Keratinocyte (primary cell): ENCODE measurements at places on chromosomes 2 and 18.

DNA sequence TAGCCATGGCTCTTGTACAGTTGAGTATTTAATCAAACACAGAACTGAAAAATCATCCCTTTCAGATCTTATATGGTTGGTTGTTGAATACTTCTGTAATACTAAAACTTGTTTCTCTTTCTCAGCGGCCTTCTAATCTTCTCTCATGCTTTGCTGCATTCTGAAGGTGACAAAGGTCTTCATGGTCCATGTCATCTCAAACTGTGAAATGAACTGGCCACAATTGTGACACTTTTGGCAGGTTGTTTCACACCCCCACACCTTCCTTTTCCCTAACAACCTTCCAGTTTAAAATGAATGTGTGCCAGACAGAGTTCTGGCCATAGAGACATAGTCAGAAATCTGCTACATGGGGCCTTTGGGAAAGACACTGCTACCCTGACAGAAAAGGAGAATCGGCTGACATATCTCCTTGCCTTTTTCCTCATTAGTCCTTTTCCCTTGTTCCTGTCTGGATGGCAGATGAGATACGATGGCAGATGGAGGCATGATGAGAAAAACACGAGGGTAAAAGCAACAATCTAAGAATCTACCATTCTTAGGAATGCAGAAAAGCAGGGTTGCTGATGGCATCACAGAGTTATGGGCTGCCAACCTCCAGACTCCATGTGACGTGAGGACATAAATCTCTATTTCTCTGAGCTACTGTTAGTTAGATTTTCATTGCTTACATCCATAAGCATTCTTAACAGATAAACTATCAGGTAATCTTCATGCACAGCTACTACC lies 106.5 kb downstream of the PIGN start:
- no peaks in the 10 kb centered on the region for H3K36me3 ChIP-seq
- DNase-seq = no peak

GRCh38 chr2:181374781-181375675 lies 82.2 kb upstream of the ITGA4 start:
- no peak overlapping the region for H3K4me3 ChIP-seq
- no peaks in the 10 kb centered on the region for H3K36me3 ChIP-seq
- H3K27me3 ChIP-seq = peaks cover 5% of the 10 kb centered on the region
- H3K4me1 ChIP-seq = no peaks in the 10 kb centered on the region
- no peak overlapping the region for H3K27ac ChIP-seq

DNA sequence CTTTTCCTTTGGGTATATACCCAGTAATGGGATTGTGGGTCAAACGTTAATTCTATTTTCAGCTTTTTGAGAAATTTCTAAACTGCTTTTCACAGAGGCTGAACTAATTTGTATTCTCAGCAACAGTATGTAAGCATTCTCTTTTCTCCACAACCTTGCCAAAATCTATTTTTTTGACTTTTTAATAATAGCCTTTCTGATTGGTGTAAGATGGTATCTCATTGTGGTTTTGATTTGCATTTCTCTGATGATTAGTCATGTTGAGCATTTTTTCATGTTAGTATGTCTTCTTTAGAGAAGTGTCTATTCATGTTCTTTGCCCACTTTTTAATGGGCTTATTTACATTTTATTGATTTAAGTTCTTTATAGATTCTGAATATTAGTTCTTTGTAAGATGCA lies 145.5 kb downstream of the TRABD2A start:
- H3K4me3 ChIP-seq = no peak overlapping the region
- DNase-seq = no peak
- H3K27me3 ChIP-seq = peaks cover 5% of the 10 kb centered on the region
- H3K27ac ChIP-seq = no peak overlapping the region
- H3K4me1 ChIP-seq = no peaks in the 10 kb centered on the region

DNA sequence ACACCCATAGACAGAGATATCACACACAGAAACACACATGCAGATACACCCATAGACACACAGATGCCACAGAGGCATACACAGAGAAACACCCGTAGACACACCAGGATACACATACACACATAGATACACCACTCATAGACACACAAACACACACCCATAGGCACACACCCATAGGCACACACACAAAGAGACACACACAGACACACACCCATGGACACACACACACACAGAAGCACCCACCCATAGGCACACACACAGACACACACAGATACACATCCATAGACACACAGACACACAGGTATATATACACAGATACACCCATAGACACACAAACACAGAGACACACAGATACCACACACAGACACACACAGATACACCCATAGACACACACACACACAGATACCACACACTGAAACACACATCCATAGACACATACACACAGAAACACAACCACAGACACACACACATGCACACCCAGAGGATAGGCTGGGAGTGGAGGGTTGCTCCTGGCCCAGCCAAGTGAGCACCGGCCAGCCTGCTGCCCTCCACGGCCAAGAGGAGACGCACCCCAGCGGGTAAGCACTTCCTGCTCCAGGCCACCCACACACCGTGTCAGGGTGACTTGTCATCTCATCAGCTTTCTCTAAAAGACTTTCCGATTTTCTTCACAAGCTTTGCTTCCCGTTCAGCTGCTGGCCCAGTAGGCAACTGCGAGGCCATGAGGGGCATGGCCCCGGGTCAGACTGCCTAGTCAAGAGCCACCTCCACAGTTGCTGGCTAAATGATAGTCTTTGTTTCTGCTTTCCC lies 14.1 kb upstream of the CNNM3 start:
- peaks cover 3% of the 10 kb centered on the region for H3K36me3 ChIP-seq
- no peaks in the 10 kb centered on the region for H3K27me3 ChIP-seq
- no peaks in the 10 kb centered on the region for H3K4me1 ChIP-seq
- no peak for DNase-seq
- no peak overlapping the region for H3K4me3 ChIP-seq

DNA sequence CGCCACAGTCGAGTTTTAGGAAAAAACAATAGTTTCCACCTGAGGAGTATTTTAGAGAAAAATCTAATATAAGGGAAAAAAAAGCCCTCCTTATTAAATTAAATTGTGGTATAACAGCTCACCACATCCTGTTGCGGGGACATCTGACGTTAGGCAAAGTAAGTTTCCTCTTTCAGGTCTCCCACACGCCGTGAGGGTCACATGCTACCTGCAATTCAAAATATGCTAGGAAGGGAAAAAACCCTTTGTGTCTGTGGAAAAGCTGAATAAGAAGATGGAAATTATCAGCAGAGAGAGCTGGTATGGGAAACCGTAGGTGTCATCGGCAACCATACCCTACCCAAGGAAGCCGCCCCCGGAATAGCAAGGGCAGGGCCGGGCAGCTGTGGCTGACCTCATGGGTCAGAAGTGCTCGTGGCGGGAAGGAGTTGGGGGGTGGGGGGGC lies 128.0 kb downstream of the NFATC1 start:
- no peak overlapping the region for H3K4me3 ChIP-seq
- DNase-seq = no peak
- H3K4me1 ChIP-seq = no peaks in the 10 kb centered on the region
- H3K27me3 ChIP-seq = peaks cover 7% of the 10 kb centered on the region
- peaks cover 2% of the 10 kb centered on the region for H3K36me3 ChIP-seq

DNA sequence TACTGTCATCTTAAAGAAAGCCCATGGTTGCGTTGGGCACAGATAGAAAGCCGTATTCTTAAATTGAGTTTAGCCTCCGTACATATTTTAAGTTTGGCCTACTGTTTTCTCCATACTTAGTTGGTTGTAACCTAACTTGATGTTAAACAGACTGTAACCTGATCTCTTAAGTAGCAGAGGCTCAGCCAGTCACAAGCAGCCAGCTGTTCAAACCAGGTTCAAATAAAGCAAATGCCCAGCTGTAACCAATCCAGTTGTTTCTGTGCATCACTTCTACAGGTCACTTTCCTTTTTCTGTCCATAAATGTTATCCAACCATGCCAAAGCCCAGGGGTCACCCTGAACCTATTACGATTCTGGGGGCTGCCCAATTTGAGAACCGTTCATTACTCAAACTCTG lies 10.0 kb upstream of the THADA start:
- no peak overlapping the region for H3K4me3 ChIP-seq
- no peak overlapping the region for H3K27ac ChIP-seq
- H3K36me3 ChIP-seq = no peaks in the 10 kb centered on the region
- no peaks in the 10 kb centered on the region for H3K27me3 ChIP-seq
- no peaks in the 10 kb centered on the region for H3K4me1 ChIP-seq
- no peak for DNase-seq

GRCh38 chr2:215831296-215831913 lies 181.9 kb downstream of the MREG start:
- no peak for DNase-seq
- H3K27ac ChIP-seq = no peak overlapping the region
- H3K27me3 ChIP-seq = no peaks in the 10 kb centered on the region
- H3K4me3 ChIP-seq = no peak overlapping the region
- no peaks in the 10 kb centered on the region for H3K36me3 ChIP-seq
- peaks cover 5% of the 10 kb centered on the region for H3K4me1 ChIP-seq

GRCh38 chr18:11031966-11032365 lies 117.4 kb downstream of the PIEZO2 start:
- DNase-seq = no peak
- no peaks in the 10 kb centered on the region for H3K27me3 ChIP-seq
- H3K4me1 ChIP-seq = no peaks in the 10 kb centered on the region
- no peak overlapping the region for H3K4me3 ChIP-seq

DNA sequence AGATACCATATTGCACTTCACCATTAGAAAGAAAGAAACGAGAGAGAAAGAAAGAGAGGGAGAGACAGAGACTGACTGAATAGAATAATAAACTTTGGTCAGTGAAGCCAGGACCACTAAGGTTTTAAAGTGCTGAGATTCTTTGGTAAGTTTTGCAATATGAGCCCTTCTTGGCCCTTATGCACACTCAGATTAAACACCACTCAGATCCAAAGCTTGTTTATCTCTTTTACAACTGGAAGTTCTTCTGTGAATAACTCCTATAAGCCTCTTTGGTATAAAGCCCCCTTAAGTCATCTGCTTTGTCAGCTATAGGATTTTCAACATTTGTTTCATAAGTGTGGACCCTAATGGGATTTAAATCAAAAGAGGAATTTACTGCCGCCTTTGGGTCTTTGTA lies 40.8 kb downstream of the PID1 start:
- H3K4me3 ChIP-seq = no peak overlapping the region
- H3K27me3 ChIP-seq = no peaks in the 10 kb centered on the region
- H3K36me3 ChIP-seq = no peaks in the 10 kb centered on the region

DNA sequence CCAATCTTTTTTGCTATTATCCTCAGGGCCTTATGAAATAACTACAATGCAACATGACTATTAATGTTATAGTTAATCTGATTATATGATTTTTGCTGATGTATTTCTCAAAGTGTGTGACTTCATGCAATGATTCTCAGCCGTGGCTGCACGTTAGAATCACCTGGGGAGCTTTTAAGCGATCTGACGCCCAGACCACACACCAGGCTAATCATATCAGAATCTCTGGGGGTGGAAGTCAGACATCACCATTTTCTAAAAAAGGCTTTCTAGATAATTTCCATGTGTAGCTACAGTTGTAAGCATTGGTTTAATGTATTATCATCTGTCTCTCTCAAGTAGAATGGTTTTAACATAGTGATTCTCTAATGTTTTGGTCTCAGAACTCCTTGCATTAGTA lies 5.5 kb upstream of the QPCT start:
- DNase-seq = no peak
- H3K4me3 ChIP-seq = no peak overlapping the region
- H3K27ac ChIP-seq = no peak overlapping the region
- no peaks in the 10 kb centered on the region for H3K36me3 ChIP-seq
- no peaks in the 10 kb centered on the region for H3K27me3 ChIP-seq
- H3K4me1 ChIP-seq = peaks cover 5% of the 10 kb centered on the region

DNA sequence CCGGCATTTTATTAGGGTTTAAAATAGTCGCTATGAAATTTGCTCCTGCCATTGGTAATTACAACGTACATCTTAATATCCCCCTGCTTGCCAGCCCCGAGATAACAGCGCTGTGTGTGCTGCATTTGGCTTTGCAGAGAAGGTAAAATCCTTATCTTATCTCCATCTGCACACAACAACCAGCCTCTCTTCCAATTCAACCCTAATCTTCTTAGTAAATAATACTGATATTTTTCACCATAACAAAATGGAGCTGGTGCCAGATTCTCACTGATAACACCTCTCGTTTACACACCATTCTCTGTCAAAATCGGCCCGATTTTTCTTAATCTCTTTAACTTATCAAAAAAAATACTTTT lies 61.4 kb upstream of the SIX3 start:
- DNase-seq = no peak
- H3K27me3 ChIP-seq = peaks cover 16% of the 10 kb centered on the region
- no peaks in the 10 kb centered on the region for H3K4me1 ChIP-seq

DNA sequence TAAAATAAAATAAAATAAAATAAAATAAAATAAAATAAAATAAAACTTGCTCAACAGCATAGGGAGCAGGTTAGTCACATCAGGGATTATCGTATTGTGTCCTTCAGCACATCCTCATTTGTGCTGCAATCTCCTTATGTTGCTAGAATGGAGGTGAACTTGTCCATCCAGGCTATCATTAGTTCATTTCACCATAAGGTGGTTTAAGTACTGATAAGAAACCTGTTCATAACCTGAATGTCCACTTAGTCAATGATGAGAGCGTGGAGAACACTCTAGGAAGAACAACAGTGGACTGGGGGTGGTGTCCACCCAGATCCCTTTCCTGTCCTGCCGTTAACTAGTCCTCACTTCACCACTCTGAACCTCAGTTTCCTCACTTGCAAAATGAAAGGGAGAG lies 21.9 kb downstream of the DHRS9 start:
- no peak overlapping the region for H3K27ac ChIP-seq
- H3K27me3 ChIP-seq = peaks cover 3% of the 10 kb centered on the region
- no peak overlapping the region for H3K4me3 ChIP-seq
- no peaks in the 10 kb centered on the region for H3K36me3 ChIP-seq
- peaks cover 42% of the 10 kb centered on the region for H3K4me1 ChIP-seq

GRCh38 chr2:238418999-238419546 lies 7.7 kb upstream of the ASB1 start:
- H3K36me3 ChIP-seq = no peaks in the 10 kb centered on the region
- no peaks in the 10 kb centered on the region for H3K27me3 ChIP-seq
- no peak overlapping the region for H3K27ac ChIP-seq
- H3K4me3 ChIP-seq = no peak overlapping the region
- H3K4me1 ChIP-seq = peaks cover 4% of the 10 kb centered on the region

DNA sequence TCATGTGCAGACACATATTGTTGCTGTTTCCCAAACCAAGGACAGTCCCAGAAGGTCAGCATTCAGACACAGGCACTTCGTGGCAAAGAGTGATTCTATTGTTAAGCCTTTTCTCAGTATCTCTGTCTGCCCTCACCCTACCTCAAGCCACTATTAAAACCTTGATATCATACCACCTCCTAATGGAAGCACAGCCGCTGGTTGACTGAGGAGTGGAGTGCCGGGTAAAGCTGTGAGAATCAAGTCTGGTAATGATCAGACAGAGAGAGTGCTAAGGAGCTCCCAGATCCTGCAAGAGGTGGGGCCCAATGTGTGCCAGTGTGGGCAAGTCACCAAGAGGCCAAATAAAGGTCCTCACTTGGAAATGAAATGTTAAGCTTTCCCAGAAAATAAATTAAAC lies 819.5 kb downstream of the BCL11A start:
- H3K27ac ChIP-seq = no peak overlapping the region
- H3K27me3 ChIP-seq = no peaks in the 10 kb centered on the region
- H3K4me3 ChIP-seq = no peak overlapping the region
- H3K36me3 ChIP-seq = no peaks in the 10 kb centered on the region
- no peaks in the 10 kb centered on the region for H3K4me1 ChIP-seq
- no peak for DNase-seq

GRCh38 chr18:8794156-8794933 lies 89.0 kb downstream of the MTCL1 start:
- no peak overlapping the region for H3K27ac ChIP-seq
- no peak for DNase-seq
- peaks cover 27% of the 10 kb centered on the region for H3K36me3 ChIP-seq
- peaks cover 35% of the 10 kb centered on the region for H3K4me1 ChIP-seq
- H3K4me3 ChIP-seq = no peak overlapping the region
- no peaks in the 10 kb centered on the region for H3K27me3 ChIP-seq
